CD4-positive, alpha-beta T cell treated with Interleukin-1 beta for 1 hour (primary cell): ENCODE measurements at places on chromosomes 6 and 20.

DNA sequence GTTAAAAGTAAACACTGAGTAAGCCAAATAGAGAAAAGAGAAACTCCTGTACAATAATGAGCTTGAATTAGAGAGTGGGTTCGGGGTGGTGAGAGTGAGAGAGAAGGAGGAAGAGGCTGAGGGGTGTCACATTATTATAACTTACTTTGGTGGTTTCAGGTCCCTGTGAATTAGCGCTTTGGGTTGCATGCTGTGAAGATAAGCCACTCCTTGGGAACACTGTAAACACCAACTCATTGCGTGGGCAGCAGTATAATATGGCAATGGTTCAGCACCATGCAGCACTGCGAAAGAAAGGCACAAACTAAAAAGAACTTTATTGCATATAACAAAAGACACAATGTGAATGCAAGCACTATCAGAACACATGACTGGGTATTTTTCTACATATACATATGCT, 26.9 kb downstream of the MAP3K7 start:
- no peak for DNase-seq

DNA sequence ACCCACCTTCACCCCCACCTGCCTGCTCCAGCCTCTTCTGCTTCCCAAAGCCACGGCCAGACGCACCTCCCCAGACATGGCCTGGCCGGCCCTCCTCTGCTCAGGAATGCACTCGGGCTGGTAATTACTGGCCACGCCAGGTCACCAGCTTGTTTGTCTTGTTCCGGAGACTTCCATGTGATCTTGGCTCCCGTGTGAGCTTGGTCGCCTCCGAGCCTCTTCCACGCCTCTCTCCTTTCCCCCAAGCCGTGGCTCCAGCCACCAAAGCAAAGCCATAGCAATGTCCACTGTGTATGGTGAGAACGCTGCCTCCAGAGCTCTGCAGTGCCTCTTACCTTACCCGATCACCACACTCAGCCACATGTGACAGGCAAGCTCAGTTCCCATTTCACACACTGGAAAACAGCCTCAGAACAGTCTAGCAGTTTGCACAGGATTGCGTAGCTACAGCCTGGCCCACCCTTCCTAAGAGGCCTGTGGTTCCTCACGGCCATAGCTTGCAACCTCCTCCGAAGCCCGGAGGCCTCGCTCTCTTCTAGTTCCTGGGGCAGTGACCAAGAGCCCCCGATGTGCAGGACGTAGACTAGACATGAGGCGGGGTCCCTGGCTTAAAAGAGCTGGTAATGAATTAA, 48.1 kb upstream of the AFDN start:
- no peak for DNase-seq

GRCh38 chr6:83958241-83958685, 75.3 kb upstream of the MRAP2 start:
- DNase-seq: no peak

DNA sequence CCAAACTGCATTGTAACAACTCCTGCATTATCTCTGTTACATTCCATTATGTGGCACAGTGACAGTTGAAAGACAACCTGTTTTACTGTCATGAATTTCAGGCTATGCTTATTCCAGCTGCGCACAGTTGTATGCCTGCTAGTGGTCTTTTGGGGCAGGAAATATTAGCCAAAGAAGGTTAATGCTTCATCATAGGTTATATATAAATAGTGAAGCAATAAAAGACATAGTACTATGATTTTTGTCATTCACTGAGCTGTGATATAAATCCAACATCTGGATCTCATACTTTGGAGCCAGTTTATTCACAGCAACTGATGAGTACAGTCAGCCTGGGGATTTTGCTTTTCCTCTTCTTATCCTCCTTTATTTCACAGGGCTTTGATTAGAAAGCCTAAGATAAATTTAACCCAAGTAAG, 55.6 kb downstream of the FILIP1 start:
- no peak for DNase-seq

DNA sequence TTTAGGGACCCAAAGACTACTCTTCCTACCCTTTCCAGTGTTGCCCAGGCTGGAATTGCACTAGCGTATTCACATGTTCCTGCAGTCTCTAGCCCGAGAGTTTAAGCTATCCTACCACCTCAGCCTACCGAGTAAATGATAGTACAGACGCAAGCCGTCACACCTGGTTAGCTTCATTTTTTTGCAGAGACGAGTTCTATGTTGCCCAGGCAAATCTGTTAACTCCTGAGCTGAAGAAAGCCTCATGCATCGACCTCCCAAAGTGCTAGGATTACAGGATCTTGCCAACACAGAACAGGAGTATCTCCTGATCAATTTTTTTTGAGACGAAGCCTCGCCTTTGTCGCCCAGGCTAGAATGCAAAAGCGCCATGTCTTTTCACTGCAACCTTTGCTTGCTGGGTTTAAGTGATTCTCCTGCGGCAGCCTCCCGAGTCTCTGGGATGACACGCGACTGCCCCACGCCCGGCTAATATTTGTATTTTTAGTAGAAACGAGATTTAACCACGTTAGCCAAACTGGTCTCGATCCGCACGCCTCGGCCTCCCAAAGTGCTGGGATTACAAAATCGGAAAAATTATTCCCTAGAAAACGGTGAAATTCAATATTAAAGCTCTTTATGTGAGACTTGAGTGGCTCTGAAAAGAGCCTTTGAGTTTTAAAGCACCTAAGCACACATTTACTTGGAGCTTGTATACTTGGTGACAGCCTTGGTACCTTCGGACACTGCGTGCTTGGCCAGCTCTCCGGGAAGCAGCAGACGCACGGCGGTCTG, 128.5 kb downstream of the HFE start:
- DNase-seq: peak; percentile 36
